ENCODE measurements at places on chromosomes 16 and 17. TPM values are rescaled to one million over a fixed set of nuclear protein-coding genes. Genes with fewer than 3 reads are reported as not detected.

The POLR3K gene
- 2.2 TPM for total RNA-seq

The TEKT1 gene
- not detected for total RNA-seq

The EFCAB5 gene
- not detected for total RNA-seq

The SMIM22 gene
- total RNA-seq: not detected

The ACACA gene
- 38.3 TPM for total RNA-seq

The SHMT1 gene
- total RNA-seq: 3.5 TPM

The CA7 gene
- 0.65 TPM for total RNA-seq

The SOST gene
- total RNA-seq: not detected

The LITAFD gene
- not detected for total RNA-seq

The KRTAP17-1 gene
- not detected for total RNA-seq

The ELMO3 gene
- total RNA-seq: 1.5 TPM

The SYT17 gene
- not detected for total RNA-seq

The MED13 gene
- total RNA-seq: 25.2 TPM

The MT1A gene
- not detected for total RNA-seq

The HNF1B gene
- total RNA-seq: not detected

The MRPL10 gene
- 24.8 TPM for total RNA-seq

The NEUROD2 gene
- not detected for total RNA-seq

The MPP2 gene
- 13.8 TPM for total RNA-seq

The NTN1 gene
- total RNA-seq: 0.11 TPM

The NPIPA3 gene
- 0.51 TPM for total RNA-seq
